ENCODE measurements at places on chromosomes 6 and 20.

DNA sequence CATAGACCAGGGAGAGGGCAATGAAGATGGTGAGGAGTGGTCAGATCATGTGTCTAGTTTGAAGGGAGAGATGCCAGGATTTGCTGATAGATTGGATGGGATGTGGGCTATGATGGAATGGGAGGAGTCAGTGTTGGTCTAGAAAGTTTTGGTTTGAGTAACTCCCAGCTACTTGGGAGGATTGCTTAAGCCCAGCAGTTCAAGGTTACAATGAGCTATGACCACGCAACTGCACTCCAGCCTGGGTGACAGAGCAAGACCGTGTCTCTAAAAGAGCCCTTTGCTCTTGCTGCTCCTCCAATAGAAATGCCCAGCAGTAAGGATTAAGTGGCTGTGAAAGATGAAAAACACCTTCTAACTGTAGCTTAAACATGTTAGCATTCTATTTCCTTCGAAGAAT, 18.2 kb upstream of the LAMP5 start:
- DNase-seq: no peak

DNA sequence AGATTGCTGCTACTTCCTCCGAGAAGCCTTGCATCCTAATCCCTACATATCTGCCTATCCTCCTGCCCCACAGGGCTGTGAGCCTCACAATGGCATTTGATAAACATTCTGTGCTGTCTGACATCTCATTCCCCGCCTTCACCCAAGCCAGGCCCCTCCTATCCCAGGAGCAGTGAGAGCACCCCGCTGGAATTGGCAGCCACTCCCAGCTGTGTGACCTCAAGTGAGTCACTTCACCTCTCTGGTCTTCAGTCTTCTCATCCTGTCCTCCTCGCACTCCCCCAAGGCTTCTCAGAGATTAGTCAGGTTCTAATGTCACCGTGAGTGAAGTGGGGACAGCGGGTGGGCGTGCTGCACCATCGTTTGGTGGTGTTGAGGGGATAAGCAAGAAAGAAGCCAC, 81.7 kb downstream of the CDH22 start:
- DNase-seq: no peak

DNA sequence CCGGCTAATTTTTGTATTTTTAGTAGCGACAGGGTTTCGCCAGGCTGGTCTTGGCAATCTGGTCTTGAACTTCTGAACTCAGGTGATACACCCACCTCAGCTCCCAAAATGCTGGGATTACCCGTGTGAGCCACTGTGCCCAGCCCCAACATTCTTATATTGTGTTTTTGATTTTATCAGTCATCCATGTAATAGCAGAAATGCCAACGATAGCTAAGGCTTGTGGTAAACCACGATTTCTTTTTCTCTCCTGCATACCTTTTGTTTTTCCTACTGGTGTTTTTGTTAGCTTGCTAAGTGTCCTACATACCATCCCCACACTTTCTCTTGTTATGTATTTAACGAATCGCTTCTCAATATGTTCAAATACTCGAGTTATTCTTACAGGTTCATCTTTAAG, 12.1 kb downstream of the PHACTR2 start:
- no peak for DNase-seq

GRCh38 chr6:39420300-39421265, 98.1 kb upstream of the KCNK16 start:
- DNase-seq: no peak

- no peak for DNase-seq
Measured at GRCh38 chr6:36979347-36979742, 6.7 kb downstream of the MTCH1 start.

DNA sequence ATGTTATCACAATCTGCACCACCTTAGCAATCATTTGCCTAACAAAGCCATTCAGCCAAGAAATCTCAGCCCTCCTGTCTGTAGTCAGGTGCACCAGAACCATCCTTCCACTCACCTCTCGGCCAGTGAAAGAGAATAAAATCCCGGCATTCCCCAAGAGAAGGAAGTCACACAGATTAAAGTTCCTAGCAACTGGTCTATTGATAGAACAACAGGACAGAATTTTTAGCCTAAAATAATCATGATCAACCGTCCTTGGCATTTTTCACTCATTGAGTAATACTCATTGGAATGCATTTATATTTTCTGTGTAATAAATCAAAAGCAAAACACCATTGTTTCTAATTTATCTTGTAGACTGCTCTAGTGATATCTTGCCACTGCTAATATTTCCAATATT, 85.7 kb upstream of the CDH4 start:
- no peak for DNase-seq

Data from stimulated activated CD4-positive, alpha-beta T cell treated with anti-CD3 and anti-CD28 coated beads, Interleukin-1b, Interleukin-23, amount 100 ng/mL, for 4 hours (primary cell).